Pancreas (tissue), 10 donors: ENCODE measurements at places on chromosomes 2 and 18. TPM values are rescaled to one million over a fixed set of nuclear protein-coding genes. Genes with fewer than 3 reads are reported as not detected.

The ALPG gene
- not detected for total RNA-seq

DNA sequence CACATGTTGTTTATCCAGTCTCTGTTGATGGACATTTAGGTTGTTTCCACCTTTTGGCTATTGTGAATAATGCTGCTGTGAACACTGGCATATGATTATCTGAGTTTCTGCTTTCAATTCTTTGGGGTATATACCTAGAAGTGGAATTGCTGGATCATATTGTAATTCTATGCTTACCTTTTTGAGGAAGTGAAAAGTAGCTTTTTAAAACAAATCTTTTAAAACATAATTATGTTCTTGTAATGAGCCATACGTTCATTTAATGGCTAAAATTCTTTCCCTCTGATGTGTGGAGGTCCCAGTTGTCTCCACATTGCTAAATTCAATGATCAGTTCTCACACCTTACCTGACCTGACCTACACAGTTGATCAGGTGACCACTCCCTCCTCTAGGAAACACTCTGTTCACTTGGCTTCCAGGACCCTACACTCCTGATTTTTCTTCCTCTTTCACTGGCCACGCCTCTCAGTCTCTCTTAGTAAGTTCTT is 27.8 kb upstream of the SERTAD2 start:
- no peak for DNase-seq
- H3K4me3 ChIP-seq = no peak overlapping the region
- H3K27ac ChIP-seq = no peak overlapping the region

DNA sequence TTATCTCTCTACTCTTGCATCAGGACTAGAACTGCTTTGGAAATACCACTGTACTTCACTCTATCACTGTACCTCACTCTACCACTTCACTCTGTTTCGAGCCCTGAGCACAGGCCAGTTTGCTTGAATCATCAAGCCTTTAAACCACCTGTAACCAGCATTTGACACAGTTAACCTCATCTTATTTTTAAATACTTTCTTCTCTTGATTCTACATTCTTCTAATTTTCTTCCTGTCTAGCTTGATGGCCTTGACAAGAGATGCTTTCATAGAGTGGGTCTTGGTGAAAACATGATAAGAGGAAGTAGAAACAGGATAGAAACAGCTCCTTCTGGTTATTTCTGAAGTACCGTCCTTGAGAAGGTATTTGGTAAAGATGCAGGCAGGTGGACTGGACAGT is 78.1 kb downstream of the SPIRE1 start:
- no peak for DNase-seq
- H3K4me3 ChIP-seq = no peak overlapping the region
- no peak overlapping the region for H3K27ac ChIP-seq

DNA sequence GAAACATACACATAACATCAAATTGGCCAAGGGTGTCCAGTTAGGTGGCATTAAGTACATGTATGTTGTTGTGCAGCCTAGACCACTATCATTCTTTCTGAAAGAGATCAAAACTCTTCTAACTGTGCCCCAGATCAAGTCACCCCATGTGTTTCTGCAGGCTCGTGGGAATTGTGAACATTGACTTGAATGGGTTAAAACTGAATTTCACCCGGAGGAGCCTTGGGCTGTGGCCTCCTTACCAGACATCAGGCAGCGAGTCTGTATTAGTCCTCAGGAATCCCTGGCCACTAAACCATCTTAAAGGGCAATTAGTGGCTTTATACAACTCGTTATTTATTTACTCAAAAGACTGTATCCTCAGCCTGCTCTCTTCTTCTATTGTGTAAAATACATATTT is 149.0 kb upstream of the REV1 start:
- no peak overlapping the region for H3K4me3 ChIP-seq
- no peaks in the 10 kb centered on the region for H3K36me3 ChIP-seq
- DNase-seq = no peak
- H3K27ac ChIP-seq = no peak overlapping the region
- no peaks in the 10 kb centered on the region for H3K27me3 ChIP-seq
